ENCODE measurements at places on chromosomes 1 and 21. TPM values are rescaled to one million over a fixed set of nuclear protein-coding genes. Genes with fewer than 3 reads are reported as not detected.

DNA sequence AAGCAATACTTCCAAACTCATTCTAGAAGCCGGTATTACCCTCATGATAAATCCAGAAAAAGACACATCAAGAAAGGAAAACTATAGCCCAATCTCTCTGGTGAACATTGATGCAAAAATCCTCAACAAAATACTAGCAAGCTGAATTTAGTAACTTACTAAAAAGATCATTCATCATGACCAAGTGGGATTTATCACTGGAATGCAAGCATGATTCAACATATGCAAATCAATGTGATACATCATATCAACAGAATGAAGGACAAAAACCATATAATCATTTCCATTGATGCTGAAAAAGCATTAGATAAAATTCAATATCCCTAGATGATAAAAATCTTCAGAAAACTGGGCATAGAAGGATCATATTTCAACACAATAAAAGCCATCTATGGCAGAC is 402.9 kb downstream of the TGFB2 start:
- DNase-seq: no peak

DNA sequence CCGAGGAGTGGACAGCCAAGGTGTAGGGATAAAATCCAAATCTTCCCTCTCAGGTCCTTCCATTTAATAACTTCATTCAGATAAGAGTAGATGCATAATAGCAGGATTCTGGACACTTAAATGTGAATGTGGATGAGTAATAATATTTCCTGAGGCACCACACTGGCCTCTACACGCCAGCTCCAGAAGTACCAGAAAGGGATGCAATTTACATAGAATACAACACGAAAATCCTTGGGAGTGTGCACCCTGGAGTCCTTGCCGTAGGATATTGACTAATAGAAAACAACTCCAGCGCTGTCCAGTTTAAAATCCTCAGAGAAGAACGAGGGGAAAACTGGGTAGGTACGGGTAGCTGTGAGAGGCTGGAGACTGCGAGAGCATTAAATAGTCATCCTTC is 6.9 kb downstream of the PLXNA2 start:
- DNase-seq: no peak

DNA sequence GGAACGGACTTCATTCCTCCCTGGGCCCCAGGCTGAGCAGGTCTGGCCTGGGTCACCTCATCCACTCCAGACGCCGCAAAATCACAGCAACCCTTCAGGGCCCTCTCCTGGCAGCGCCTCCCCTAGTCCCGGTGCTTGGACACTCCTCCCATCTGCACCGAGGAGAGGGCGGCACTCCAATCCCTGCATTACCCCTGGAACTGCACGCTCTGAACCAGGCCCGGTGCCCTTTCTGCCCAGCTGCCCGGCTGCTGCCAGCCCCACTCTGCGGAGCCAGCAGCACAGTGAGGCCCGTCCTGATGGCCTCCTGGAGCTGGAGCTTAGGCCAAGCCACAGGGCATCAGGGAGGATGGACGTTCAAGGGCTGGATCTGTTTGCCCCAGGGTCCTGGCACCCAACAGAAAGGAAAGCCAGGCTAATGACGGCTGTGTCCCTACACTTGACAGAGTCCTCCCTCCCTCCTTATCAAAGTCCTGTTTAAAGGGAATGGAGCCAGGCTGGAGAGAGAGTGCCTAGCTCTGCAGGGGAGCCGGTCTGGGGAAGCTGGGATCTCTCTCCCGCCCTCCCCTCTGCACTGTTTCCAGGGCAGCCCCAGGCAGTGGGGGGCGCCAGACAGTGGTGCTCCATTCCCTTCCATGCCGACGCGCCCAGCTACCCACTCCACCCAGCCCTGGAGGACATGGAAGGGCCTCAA is 12.7 kb downstream of the COL6A2 start:
- no peak for DNase-seq

FMO5 gene
- 9.5 TPM for total RNA-seq

FAAH gene
- total RNA-seq: 39.3 TPM

- DNase-seq: no peak
Measured at GRCh38 chr1:101407505-101408211, 170.8 kb downstream of the S1PR1 start.

AKR7A3 gene
- total RNA-seq: 6.2 TPM

DNA sequence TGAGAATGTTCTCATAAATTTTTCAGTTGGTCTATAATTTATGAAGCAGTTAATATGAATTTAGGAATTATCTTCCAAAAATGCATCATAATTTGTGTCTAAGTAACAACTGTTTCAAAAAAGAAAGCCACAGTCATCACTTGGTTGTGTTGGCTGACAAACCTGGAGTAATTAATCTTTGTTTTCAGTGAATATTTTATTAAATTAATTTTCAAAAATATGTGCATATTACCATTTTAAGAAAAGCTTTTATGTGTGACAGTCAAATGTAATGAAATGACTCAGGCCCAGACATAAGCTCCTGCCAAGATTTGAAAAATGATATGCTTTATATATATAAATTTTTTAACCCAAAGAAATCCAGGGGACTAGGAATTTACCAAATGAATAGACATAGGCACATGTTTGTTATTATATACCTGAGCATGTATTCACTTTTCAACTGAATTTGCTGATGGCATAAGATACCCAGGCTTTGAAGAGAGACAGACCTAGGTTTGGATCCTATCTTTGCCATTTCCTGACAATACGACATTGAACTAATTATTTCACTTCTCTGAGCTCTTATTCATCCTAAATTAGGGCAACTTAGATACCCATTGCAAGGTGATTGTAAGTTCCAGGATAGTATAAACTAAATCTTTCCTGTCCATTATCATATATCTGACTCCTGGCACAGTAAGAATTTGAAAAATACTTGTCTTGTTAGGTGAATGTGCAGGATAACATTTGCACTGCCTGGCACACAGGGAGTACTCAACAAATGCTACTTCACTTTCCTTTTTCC is 729.5 kb upstream of the ADGRL2 start:
- no peak for DNase-seq

DNA sequence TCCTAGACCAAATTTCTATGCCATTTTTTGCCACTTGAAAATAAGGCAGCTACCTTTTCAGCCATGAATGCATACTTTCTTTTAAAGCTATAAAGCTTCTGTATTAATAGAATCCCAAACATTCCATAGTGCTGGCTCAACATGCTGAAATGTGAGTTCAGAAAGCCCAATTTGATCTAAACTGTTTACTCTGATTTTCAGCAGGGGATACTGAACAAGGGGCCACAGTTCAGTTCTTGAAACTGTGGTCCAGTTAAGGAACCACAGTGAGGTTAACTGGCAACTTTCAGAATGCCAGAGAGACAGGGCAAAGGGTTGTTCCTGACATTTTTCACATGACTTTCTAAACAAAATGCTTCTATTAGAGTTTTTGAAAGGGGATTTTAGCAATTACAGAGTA is 85.7 kb upstream of the COL11A1 start:
- DNase-seq: no peak

GRCh38 chr21:40803101-40803500 is 43.9 kb downstream of the DSCAM start:
- DNase-seq: no peak

MAB21L3 gene
- 2.9 TPM for total RNA-seq

DNA sequence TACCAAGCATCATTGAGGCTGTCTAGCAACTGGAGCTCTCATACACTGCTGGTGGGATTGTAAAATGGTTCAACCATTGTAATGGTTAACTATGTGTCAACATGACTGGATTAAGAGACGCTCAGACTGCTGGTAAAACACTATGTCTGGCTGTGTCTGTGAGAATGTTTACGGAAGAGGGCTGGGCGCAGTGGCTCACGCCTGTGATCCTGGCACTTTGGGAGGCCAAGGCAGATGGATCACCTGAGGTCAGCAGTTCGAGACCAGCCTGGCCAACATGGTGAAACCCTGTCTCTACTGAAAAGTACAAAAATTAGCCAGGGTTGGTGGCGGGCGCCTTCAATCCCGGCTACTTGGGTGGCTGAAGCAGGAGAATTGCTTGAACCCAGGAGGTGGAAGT is 4.8 kb upstream of the FCRLA start:
- no peak for DNase-seq

GRCh38 chr1:222097588-222097987 is 355.7 kb upstream of the DUSP10 start:
- DNase-seq: no peak

HES2 gene
- total RNA-seq: 1.3 TPM

DNA sequence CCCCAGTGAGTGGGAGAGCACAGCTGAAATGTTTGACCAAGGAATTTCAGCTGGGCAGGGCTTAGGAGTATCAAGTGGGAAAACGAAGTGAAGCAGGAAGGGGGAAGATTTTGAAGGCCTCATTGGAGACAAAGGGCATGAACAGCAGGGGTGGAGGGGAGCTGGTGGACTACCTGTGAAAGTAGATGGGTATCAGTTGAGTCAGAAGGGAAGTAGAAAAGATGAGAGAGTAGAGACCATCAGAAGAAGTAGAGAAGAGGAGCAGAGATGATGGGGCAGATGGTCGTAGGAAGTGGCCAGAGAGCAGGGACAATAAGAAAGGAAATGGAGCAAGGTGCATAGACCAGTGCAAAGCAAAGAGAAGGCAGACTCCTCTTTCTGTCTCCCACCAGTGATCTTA is 189.0 kb upstream of the RUNX1 start:
- no peak for DNase-seq

JAM2 gene
- 12.0 TPM for total RNA-seq

SYPL2 gene
- 6.7 TPM for total RNA-seq

DNA sequence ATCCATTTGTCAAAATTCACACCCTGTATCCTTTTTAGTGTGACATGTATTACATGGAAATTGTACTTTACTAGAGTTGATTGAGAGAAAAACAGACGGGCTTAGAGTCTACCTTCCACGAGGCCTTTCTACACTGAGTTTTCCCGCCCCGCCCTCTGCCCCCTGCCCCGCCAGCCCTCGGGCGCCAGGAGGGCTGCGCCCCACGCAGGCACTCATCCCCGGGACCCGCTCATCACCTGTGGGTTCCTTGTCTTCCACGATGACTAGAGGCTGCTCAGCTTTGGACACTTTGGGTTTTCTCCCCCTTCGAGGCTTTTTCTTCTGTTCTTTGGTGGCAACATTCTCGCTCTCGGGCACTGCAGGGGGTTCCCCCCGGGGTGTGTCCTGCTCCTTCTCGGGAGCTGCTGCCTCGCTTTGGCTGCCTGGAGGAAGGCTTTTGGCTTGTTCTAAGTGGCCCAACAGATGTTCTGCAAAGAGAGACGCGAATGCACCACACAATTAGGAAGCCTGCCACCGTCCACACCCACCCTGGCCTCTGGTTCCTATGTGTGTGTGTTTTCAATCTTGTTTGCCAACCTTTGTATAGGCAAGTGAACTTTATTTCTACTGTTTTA is 39.6 kb downstream of the PRDM15 start:
- no peak for DNase-seq

DNA sequence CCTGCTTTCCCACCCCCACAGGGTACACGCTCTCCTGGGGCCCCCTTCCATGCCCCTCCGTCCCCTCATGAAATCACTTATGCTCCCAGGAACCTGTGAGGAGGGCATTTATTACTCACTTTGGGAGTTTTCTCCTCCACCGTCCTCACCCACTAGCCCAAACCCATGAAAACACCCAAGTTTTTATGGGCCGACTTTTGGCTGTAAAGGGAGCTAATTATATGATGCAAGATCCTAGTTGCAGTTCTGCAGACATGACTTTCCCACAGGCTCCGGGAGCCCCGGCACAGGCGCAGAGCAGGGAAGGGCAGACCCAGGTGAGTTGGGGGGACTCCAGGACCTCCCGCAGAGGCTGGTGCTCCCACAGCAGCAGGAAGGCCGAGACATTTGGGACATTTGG is 29.7 kb downstream of the EPHA2 start:
- DNase-seq: peak; percentile 66

GRCh38 chr1:86703696-86704457 is 499 bp upstream of the SH3GLB1 start:
- DNase-seq: no peak

DNA sequence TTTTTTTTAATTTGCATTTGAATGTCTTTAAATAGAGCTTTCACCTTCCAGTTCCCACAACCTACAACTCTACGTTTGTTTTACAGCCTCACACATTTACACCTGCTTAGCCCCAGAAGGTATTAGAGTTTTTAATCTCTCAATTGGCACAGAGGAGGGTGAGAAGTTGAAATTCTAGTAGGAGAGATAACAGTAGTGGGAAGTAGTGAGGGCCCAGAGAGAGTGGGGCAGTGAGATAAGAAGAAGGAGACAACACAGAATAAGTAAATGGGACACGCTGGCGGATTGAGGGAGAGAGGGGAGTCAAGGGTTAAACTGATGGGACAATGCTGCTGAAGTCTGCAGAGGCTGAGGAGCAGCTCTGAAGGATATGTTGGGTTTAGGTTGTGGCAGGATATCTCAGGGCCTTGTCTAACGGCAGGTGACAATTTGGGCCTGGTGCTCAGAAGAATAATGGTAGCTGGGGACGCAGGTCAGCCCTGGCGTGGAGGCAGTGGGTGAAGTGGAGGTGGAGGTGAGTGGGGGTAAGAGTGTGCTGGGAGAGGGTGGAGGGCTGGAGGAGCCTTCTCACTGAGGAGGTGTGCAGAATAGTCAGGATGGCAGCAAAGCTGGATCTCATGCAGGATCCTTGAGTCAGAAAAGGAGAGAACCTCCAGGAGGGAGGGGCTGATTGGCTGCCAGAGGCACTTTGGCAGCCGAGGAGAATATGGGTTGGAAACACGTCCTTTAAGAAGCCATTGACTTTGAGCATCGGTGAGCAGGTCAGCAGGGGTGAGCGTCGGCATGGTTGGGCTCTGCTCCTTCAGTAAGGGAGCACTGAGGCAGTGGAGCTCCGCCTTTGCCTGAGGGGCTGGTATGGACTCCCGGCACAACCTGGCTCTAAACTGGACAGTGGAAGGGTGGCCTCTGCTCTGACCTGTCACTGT is 72.9 kb downstream of the SYT6 start:
- DNase-seq: no peak

GRCh38 chr1:45687754-45688740 is at the start of gene TMEM69:
TSS of gene TMEM69 (plus strand) at chr1:45688181. CDS start at chr1:45691069, 2,888 bp downstream.
- DNase-seq: peak; percentile 90

DNA sequence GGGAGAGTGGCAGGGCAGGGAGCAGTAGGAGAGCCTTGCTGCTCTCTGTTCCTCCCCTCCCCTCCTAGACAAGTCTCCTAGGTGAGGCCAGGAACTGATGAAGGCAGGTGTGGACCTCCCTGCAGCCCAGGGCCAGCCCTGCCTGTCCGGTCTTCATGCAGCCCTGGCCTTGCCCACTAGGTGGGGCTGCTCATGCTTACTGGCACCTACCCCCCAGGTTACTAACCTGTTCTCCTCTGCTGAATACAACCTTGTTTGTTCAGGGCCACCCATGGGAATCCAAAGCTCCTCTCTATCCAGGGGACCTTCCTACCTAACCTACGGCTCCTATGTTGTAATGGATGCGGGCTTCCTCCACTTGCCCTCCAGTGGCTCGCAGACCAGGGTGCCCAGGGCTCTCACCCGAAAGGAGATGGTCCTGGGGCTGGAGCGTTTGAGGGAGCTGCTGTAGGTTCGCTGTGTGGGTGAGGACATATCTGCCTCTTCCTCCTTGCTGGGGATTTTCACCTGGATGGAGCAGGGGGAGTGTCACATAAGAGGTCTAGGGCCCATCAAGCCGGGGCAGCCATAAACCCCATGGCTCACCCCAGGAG is 7.9 kb upstream of the TNNT2 start:
- peak; percentile 76 for DNase-seq

GRCh38 chr1:77398152-77398551 is 116.3 kb downstream of the AK5 start:
- DNase-seq: no peak

ATP1A2 gene
- 4.1 TPM for total RNA-seq

Data from kidney (tissue), 22 donors.